ENCODE measurements at places on chromosomes 4 and X.

GRCh38 chr4:166839615-166840251 lies 394.6 kb downstream of the SPOCK3 start:
- no peak for DNase-seq

GRCh38 chr4:78481180-78481579 lies 70.4 kb upstream of the ANXA3 start:
- DNase-seq: no peak

GRCh38 chrX:119095936-119096335 lies 23.1 kb downstream of the CT47C1 start:
- DNase-seq: no peak

- peak; percentile 6 for DNase-seq
These were observed 46.9 kb downstream of the SH2D1A start for GRCh38 chrX:124393238-124393637.

GRCh38 chrX:46793386-46794143 lies 34.6 kb upstream of the SLC9A7 start:
- DNase-seq: no peak

DNA sequence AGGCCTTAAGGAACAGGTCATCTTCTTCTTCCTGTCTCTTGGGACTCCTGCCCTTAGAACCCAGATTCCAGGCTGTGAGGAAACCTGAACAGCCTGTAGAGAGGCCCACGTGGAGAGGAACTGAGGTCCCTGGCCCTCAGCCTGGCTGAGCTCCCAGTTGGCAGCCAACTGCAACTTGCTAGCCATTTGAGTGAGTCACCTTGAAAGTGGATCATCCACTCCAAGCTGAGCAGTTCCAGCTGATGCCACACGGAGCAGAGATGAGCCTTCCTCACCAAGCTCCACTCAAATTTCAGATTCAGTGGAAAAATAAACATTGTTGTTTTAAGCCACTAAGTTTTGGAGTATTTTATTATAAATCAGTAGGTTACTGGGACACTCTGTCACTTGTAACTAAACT lies 392.5 kb downstream of the BCOR start:
- DNase-seq: peak; percentile 31

- DNase-seq: no peak
These were observed 105.8 kb downstream of the RNF150 start for GRCh38 chr4:141027421-141027820.

GRCh38 chr4:86522349-86522748 lies 71.8 kb upstream of the PTPN13 start:
- DNase-seq: peak; percentile 45

- DNase-seq: no peak
These were observed 83.9 kb upstream of the FAM241A start for GRCh38 chr4:112061207-112061817.

DNA sequence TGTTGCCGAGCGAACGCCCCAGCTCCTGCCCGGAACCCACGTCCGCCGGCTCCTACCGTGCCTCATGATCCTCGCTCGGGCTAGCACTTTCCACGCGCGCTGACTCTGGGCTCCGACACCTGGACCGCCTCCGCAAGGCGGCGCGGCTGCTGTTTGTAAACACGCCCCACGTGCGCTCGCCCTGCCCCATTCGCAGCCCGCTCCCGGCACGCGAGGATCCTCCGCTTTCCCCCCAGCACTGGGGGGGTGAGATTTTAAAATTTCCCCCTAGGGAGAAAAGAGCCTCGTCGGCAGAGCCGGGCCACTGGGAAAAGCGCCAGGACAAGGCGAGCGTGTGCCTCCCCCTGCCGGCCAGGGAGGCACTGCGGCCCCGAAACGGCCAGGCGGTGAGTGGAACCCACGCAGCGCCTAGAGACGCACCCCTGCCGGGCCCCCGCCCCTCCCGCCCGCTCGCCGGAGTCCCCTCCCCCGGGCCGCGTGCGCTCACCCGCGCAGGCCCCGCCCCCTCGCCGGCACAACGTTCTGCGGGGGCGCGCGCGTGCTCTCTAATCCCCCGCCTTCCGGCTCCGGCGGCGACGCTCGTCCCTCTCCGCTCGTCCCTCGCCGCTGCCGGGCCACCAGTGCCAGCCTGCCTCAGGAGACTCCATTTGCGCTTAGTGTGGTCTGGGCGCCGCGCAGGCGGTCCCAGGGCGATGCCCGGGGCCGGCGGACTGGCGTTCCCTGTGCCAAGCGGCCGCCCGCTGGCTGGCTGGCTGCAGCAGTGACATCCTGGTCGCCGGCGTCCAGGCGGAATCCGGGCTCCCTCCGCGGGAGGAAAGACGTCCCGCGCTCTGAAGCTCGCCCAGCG lies at the start of gene TIGD2:
TIGD2 (plus strand) TSS at position 548 of the 847 bp plus-strand sequence. CDS start 1,442 bp downstream, outside the sequence.
- DNase-seq: peak; percentile 92

GRCh38 chr4:108644237-108644636 lies 6.2 kb upstream of the OSTC start:
- DNase-seq: no peak

DNA sequence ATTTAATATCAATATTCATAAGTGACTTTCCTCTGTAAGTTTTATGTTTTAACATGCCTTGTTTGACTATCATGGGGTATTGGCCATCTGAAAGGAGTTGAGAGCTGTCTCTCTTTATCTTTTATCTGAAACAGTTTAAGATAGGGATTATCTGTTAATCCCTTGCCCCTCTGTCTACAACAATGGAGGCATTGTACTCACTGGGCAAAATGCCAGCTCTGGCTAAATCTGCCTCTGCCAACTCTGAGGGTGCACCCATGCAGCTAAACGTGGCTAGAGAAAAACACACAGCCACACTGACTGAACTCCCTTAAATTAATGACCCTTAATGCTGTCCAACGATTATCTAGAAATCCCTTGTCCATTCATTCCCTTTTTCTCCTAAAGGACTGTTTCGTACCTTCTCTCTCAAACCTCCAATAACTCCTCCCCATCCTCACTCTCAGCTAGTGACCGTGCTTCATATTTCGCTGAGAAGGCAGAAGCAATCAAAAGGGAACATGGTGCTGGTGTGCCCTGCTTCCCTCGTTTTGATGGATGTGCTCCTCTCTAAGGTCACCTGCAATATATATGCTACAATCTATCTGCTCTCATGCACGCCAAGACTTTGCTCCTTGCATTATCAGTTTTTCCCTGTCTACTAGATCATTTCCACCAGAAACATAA lies 10.3 kb downstream of the PHKA2 start:
- no peak for DNase-seq

- no peak for DNase-seq
These were observed 321.7 kb downstream of the DHX15 start for GRCh38 chr4:24262616-24263015.

- no peak for DNase-seq
These were observed 28.1 kb upstream of the ZNF330 start for GRCh38 chr4:141192564-141192963.

DNA sequence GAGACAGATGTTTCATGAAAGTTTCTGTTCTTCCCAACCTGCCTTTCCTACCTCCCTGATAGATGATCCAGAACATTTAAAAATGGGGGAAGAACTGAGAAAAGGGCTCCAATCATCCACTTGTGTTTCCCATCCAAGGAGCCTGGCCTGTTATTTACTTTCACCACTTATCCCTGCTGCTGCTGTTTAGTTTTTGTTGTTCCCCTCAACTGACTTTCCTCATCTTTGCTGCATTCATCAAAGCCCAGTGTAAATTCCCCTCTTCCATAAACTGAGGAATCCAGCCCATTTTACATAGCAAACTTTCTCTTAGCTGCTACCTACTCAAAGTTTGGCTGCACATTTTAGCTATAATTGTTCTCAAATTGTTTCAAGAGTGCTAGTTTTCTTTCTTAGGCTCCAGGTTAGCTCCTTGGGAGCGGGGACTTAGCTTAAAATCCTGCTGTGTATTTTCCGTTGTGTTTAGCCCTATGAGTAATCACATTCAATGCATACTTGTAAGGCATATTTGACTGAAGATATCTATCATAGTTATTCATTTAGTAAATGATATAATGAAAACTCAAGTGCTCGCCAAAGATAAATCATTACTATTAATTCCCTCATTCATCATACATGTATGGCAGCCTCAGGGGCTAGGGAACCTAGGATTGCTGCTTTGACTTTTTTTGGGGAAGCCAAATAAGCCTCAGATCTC lies 1.4 kb upstream of the PTPN13 start:
- no peak for DNase-seq

DNA sequence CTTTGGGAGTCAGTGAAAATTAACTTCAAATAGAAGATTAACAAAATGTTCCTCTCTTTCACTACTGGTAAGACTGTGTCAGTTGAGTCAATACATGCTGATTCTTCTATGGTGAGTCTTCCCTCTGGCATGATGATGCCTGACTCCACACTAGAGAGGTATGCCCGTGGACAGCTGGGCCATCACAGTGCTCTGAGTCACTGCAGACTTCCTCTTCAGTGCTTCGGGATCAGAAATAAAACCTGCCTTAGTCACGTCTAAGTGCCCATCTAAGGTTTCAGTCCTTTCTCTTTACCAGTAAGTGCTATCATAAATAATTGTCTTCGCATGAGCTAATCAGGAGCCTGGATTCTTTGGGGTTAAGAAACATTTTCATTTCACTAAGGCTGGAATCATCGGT lies 1.6 kb upstream of the ASB5 start:
- DNase-seq: no peak

DNA sequence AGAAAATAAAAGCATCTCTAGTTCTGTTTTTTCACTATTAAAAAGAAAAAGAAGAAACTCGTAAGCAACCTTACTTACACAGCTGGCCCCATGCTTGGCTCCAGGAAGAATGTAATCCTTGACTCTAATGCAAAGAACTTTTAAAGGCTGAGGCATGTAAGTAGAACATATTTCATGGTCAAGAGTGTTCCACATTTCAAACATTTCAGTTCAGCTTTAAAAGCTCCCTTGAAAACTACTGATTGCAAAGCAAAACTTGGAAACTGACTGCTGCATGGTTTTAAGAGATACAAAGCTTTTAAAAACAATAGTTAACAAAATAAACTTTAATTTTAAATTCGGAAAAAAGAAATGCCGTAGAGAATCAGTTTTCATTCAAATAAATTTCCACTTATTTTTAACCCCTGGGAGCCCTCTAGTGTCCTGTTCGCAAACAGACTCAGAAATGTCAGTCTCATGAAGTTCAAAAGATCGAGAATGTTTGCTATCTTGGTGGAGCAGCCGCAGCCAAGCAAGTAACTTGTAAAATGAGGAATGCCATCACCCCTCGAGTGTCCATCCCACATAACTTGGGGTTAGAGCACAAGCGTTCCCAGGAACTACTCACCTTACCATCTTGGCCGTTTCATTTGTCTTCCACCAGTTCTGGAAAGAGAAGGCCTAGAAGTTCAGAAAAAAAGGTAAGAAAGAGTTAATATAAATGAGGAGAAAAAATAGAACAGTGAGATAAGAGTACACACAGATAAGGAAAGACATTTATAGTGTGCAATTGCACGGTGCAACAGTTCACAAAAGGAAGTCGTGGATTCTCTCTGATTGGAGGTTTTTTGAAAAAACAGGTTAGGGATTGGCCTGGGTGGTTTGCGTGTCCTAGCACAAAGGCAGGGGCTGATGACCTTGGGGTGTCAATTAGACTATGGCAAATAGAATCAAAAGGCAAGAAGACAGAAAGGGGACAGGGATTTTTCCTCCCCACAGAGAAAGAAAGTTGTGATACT lies at the start of gene GASK1B:
GASK1B (minus strand) TSS at position 765 of the 998 bp plus-strand sequence. CDS start 1,650 bp downstream, outside the sequence.
- peak; percentile 87 for DNase-seq

DNA sequence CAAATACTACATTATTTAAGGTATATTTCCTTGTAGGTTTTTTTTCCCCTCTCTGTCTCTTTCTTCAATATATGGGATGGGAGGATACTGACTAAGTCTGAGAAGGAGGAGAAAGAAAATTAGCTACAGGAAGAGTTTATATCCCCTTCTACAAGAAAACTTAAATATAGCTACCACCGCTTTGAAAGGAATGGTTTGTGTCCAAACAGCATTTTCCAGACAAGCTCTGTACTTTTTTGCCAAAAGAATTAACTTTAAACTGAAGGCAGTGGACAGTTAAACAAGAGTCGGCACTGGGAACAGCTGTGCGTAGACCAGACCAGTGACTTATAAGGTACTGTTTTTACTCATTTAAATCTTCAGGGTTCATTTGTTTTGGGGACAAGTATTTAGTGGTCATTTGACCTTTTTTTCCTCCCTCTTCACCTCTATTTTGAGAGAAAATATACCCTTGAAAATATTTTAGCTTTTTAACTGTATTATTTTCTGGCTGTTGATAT lies 303.7 kb downstream of the ARHGAP24 start:
- DNase-seq: no peak

DNA sequence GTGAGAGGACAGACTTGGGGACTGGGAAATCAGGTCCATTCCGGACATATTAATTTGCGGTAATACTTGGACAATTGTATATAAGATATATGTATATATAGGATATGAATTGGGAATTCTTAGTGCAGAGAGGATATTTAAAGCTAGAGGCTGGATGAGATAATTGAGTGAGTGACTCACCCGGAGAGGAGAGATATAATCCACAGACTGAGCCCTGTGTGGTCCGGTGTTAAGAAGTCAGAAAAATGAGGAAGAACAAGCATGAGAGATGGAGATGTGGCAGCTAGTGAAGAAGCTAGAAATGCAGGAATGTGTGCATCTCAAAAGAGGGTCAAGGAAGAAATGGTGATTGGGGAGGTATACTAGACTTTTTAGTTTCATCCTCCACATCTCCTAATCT lies 336.2 kb downstream of the SLC7A11 start:
- peak; percentile 65 for DNase-seq

- no peak for DNase-seq
These were observed 886 bp upstream of the WWC2 start for GRCh38 chr4:183098019-183098722.

GRCh38 chr4:176549161-176549865 lies 229.5 kb downstream of the SPCS3 start:
- DNase-seq: no peak

GRCh38 chr4:98560321-98560720 lies 98.1 kb downstream of the TSPAN5 start:
- no peak for DNase-seq

- no peak for DNase-seq
These were observed 210.6 kb downstream of the KDR start for GRCh38 chr4:54914781-54915180.

DNA sequence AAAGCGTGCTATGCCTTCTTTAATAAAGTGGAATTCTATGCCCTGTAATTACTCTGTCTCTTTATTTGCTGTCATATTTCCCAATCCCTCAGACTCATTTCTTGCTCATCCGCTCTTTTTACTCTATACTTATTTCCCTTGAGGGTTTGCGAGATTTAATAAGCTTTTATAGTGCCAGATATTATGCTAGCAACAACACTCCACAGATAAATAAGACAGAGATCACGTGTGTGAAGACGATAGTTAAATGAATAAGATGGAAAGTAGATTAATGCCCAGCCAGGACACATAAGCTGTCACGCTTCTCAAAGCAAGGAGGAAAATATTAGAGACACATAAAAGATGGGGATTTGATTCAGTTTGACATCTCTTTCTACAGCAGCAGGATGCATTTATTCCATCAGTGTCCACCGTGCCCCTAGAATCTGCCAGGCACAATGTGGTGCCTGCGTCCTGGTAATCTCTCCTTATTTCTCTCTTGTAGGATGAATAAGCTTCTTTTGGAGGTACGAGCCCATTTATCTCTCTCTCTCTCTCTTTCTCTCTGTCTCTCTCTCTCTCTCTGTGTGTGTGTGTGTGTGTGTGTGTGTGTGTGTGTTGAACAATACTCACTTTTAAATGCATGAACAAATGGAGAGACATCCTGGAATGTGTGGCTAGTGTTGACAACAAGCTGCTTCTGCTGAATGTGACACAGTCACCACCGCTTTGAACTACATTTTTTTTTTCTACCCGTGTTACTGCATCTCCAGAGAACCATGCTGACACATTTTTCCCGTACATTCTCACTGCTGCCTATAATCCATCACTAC lies 48.2 kb downstream of the TMEM156 start:
- no peak for DNase-seq

GRCh38 chr4:87377816-87378215 lies 13.2 kb downstream of the HSD17B11 start:
- no peak for DNase-seq
